Activated naive CD8-positive, alpha-beta T cell treated with anti-CD3 and anti-CD28 coated beads, Interleukin-2, amount 10 ng/mL, durations not matched to agents 7 days and 5 days (primary cell): ENCODE measurements at places on chromosomes 2 and 18.

DNA sequence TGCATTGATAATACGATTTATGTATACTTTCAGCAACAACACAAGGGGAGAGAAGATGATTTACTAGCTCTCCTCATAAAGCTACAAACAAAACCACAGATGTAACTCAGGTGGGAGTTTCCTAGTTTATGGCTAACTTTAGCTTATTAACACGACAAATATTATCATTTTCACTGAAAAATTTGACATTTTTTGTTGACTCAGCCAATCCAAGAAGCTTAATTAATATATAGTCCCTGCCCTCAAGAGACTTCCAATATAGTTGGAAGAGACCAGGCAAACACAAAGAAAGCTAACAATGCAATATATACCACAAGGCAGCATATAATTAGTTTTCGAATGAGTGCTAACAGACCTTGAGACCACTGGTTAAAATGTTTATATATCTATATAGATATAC, 775 bp downstream of the WDR12 start:
- H3K27me3 ChIP-seq, result no peaks in the 10 kb centered on the region
- peak overlapping the region; percentile 93 for H3K4me3 ChIP-seq
- H3K36me3 ChIP-seq, result peaks cover 6% of the 10 kb centered on the region
- no peak for DNase-seq
- peaks cover 25% of the 10 kb centered on the region for H3K4me1 ChIP-seq
- no peak overlapping the region for H3K27ac ChIP-seq

DNA sequence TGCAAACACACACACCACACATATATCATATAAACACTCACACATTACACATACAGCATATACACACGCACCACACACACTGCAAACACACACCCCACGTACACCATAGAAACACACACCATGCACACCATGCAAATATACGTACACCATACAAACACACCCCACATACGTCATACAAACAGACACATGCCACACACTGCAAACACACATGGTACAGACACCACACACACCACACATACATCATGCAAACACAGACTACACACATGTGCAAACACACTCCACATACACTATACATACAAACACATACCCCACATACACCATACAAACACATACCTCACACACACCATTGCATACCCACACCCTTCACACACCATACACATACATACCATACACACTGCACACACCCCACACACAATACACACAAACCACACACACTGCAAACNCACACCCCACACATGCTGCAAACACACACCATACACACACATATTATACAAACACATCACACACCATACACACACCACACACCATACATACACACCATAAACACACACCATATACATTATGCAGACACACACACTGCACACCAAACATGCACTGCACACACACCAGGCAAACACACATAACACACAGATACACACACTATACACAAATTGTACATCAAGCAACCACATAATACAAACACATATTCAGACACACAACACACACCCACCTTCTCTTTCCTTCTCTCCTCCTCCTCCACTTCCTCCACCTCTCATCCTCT, 120.4 kb downstream of the SEPTIN10 start:
- no peaks in the 10 kb centered on the region for H3K27me3 ChIP-seq
- H3K36me3 ChIP-seq, result no peaks in the 10 kb centered on the region
- DNase-seq, result no peak
- no peak overlapping the region for H3K27ac ChIP-seq
- H3K4me1 ChIP-seq, result no peaks in the 10 kb centered on the region

- H3K27me3 ChIP-seq, result no peaks in the 10 kb centered on the region
- no peak for DNase-seq
- H3K4me3 ChIP-seq, result no peak overlapping the region
- H3K4me1 ChIP-seq, result no peaks in the 10 kb centered on the region
- H3K36me3 ChIP-seq, result no peaks in the 10 kb centered on the region
- H3K27ac ChIP-seq, result no peak overlapping the region
Measured at GRCh38 chr2:62904344-62904743, 146.3 kb upstream of the OTX1 start.

DNA sequence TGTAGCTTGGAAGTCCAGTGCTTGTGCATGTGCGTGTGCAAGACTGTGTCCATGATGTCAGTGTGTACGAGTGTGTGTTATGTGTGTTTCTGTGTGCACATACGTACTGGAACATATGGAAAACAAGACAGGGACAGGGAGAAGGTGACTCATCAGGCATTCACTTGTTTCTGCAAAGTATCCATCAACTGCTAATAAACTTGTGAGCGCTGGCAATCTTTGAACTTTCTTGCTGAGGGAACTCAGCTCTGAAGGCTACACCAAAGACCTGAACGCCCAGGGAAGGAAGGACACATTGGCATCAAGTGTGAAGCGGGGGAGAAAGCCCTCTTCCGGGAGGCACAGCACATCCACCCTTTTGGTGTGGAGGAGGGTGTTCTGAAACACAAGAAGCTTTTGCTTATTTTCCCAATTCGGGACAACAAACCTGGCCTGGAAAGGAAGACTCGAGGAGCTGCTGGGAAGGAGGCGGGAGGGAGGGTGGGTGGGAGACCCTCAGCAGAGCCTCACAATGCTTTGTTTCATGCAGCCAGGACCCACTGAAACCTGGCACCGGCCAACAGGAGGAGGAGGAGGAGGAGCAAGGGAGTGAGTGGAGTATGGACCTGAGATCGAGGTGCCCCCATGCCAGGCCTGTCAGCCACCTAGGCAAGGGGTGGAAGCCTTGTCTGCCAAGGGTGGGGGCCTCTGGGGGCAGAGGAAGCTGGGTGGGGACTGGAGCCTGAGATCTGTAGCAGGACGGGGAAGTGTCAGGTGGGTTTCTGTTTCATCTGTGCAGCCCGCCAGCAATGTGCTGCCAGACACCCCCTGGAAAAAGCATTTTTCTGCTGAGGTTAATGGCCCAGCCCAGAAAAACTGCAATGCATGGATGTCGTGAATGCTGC, 26.8 kb downstream of the SMAD7 start:
- H3K4me3 ChIP-seq, result peak overlapping the region; percentile 85
- DNase-seq, result no peak
- peak overlapping the region; percentile 90 for H3K27ac ChIP-seq
- no peaks in the 10 kb centered on the region for H3K27me3 ChIP-seq

GRCh38 chr2:159968279-159968900, 94.0 kb downstream of the PLA2R1 start:
- peaks cover 1% of the 10 kb centered on the region for H3K36me3 ChIP-seq
- no peak overlapping the region for H3K27ac ChIP-seq
- H3K4me3 ChIP-seq, result no peak overlapping the region
- no peak for DNase-seq
- H3K27me3 ChIP-seq, result no peaks in the 10 kb centered on the region

GRCh38 chr2:44582363-44583008, 220.7 kb downstream of the CAMKMT start:
- H3K27ac ChIP-seq, result no peak overlapping the region
- H3K4me1 ChIP-seq, result peaks cover 26% of the 10 kb centered on the region
- no peak overlapping the region for H3K4me3 ChIP-seq
- H3K27me3 ChIP-seq, result no peaks in the 10 kb centered on the region
- H3K36me3 ChIP-seq, result peaks cover 5% of the 10 kb centered on the region
- DNase-seq, result no peak

DNA sequence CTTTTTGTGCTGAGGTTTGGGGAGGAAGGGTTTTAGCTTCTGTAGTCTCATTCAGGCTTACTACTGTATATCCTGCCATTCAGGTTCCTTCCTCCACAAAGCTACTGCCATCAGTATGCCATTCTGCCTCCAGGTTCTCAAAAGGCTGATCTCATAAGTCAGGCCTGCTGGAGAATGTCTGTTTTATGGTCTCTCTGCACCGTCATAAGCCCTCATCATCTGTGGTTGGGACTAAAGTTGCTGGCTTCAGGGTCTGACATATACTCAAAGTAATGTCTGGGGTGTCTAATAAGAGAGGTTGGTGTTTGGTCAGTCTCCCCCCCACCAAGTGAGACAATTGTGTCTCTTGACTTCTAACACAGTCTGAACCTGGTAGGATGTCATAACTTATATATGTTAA, 36.2 kb upstream of the CCBE1 start:
- no peaks in the 10 kb centered on the region for H3K4me1 ChIP-seq
- no peak overlapping the region for H3K4me3 ChIP-seq
- H3K27me3 ChIP-seq, result no peaks in the 10 kb centered on the region
- no peak for DNase-seq

DNA sequence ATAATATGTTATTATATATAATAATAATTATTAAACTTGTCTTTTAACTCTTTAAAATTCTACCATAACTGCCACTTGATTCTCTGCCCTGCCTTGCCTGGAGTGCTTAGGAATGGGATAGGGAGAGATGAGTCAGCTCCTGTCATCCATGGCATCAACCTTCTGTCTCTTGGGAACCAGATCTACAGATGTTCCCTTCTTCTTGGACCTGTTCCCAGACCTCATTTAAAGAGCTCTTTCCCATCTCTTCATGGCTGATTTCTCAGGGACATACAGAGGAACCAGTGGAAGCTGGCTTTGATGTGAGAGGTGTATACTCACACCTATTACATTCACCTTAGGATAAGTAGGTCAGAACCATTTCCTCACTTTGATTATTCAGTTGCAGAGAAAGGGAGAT, 155.3 kb upstream of the MYO3B start:
- H3K27ac ChIP-seq, result no peak overlapping the region
- DNase-seq, result no peak
- H3K36me3 ChIP-seq, result no peaks in the 10 kb centered on the region

- peaks cover 75% of the 10 kb centered on the region for H3K36me3 ChIP-seq
- H3K4me3 ChIP-seq, result no peak overlapping the region
- DNase-seq, result no peak
- H3K27ac ChIP-seq, result peak overlapping the region; percentile 54
- no peaks in the 10 kb centered on the region for H3K27me3 ChIP-seq
Measured at GRCh38 chr2:196989496-196989895, 63.0 kb upstream of the PGAP1 start.

- no peaks in the 10 kb centered on the region for H3K27me3 ChIP-seq
- H3K4me1 ChIP-seq, result no peaks in the 10 kb centered on the region
- H3K4me3 ChIP-seq, result no peak overlapping the region
- no peak for DNase-seq
- H3K27ac ChIP-seq, result no peak overlapping the region
Measured at GRCh38 chr18:7637269-7637668, 70.2 kb downstream of the PTPRM start.

DNA sequence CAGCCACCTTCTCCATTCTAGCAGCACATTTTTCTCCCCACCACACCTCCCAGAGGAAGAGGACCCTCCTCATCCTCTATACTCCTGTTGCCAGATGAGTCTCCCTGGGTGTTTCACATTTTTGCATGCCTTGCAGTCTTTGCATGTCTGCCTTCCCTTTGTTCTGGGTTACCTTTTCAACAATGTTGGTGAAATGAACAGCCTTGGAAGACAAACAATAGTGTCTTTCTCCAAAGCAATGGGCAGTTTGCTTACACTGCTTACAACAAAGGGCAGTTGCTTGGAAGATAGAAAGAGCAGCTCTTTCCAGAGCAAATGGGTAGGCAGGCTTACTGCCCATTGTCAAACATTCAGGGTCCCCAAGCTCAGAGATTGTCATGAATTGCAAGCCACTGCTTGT, 14.5 kb upstream of the SEH1L start:
- H3K27me3 ChIP-seq, result peaks cover 10% of the 10 kb centered on the region
- no peak overlapping the region for H3K4me3 ChIP-seq
- no peaks in the 10 kb centered on the region for H3K36me3 ChIP-seq
- peaks cover 3% of the 10 kb centered on the region for H3K4me1 ChIP-seq
- H3K27ac ChIP-seq, result no peak overlapping the region
